Hepatocyte (in vitro differentiated cells): ENCODE measurements at places on chromosomes 2 and 18. TPM values are rescaled to one million over a fixed set of nuclear protein-coding genes. Genes with fewer than 3 reads are reported as not detected.

DNA sequence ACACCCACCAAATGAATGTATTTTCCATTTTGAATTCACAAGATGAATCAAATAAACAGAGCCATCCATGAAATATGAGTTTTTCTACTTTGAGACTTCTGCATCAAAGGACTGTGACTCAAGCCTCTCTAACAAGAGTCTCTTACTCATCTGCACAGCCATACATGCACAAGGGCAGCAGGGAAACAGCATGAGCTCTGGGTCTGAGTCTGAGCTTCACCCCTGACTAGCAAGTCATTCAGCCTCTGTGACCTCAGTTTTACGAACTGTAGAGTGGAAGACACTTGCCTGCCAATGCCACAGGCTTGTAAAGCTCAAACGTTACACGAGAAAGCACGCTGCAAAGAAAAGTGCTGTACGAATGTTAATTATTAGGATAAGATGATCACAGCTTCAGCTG is 42.9 kb downstream of the MREG start:
- no peak for DNase-seq

Gene MAPK4
- total RNA-seq = 2.4 TPM in 2 replicates

- DNase-seq = peak; percentile 89
Measured at GRCh38 chr2:15939854-15940660, at the start of gene MYCN. MYCN (plus strand) TSS chr2:15940550; CDS start chr2:15942065, 1,515 bp downstream.

DNA sequence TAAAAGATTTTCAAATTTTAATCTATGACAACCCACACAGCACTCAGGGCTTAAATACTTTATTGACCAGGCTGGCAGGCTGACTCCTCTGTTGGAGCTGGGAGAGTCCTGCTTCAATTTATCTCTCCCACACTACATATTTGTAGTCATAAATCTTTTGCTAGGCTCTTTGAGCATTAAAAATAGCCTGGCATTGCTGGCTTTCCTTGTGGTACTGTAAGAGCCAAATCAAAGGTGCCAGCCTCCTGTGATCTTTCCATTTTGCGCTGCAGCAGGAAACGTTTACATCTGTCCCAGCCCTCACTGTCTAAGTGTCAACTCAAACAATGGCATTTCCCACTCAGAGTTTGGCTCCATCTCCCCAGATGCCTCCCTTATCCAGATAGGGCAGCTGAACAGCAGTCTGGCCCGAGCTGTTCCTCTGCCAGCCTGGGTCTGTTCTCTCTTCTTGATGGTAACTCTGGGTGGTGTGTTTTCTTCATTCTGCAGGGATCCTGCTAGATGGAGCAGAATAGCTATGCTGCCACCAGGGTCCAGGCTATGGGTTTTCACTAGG is 62.1 kb downstream of the LRRTM1 start:
- no peak for DNase-seq

Gene ATP8B1
- total RNA-seq = 36.5 and 38.4 TPM in 2 replicates

Gene CCDC85A
- total RNA-seq = 2.5 and 3.0 TPM in 2 replicates

Gene CD207
- total RNA-seq = not detected in 2 replicates

GRCh38 chr2:20781656-20782265 is 41.1 kb downstream of the LDAH start:
- DNase-seq = peak; percentile 28

DNA sequence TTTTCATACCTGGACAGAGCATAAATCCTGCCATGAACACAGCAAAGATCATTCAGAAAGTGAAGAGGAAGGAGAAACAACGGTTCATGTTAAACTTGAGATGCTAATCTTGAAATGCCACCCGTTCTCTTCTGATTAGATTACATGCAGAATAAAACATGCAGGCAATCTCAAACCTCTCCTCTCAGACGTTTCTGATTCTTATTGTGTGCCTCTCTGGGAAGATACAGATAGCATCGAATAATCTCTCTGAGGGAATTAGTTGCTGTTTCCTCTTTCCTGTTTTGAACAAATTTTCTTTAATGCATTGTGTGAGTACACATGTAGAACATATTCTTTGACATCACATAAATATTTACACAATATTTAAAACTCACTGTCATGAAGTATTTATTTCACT is 313.4 kb downstream of the PRKCE start:
- DNase-seq = no peak

Gene FAP
- 44.5 and 67.8 TPM in 2 replicates for total RNA-seq

Gene RSAD2
- total RNA-seq = 1.3 and 1.6 TPM in 2 replicates

DNA sequence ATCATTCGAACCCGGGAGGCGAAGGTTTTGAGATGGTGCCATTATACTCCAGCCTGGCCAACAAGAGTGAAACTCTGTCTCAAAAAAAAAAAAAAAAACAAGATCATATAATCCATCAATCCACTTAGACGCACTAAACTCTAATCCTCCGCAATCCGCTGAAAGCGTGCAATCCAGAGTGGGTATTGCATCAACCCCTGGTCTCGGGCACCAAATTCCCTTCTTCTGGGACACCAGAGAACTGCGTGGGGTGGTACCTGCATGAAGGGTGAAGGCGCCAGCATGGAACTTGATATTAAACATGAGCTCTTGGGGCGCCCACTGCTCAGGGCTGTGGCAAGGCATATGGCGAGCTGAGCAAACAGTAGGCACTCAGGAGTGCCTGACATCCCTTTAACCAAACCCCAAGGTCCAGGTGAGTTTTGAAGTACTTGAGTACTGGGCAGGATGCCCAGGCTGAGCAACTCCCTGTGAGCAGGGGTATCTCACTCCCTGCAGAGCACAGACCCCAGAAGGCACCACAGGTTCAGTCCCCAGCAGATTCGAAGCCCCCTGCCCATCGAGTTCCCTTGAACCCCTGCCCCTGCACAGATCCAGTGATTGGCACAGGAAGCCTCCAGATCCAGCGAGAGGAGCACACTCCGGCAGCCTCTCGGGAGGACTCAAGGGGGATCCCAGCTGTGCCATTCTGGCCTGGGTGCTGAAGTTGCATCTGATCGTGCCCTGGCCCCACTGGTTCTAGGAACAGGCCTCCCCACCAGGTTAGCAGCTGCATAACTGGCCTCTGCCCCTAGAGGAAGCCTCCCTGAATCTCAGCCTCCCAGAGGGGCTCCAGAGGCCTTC is 8.0 kb downstream of the ALPI start:
- no peak for DNase-seq

Gene UGT1A6
- 3.4 and 3.6 TPM in 2 replicates for total RNA-seq

Gene UGT1A10
- total RNA-seq = not detected in 2 replicates

Gene FBXO36
- 2.8 and 6.1 TPM in 2 replicates for total RNA-seq

DNA sequence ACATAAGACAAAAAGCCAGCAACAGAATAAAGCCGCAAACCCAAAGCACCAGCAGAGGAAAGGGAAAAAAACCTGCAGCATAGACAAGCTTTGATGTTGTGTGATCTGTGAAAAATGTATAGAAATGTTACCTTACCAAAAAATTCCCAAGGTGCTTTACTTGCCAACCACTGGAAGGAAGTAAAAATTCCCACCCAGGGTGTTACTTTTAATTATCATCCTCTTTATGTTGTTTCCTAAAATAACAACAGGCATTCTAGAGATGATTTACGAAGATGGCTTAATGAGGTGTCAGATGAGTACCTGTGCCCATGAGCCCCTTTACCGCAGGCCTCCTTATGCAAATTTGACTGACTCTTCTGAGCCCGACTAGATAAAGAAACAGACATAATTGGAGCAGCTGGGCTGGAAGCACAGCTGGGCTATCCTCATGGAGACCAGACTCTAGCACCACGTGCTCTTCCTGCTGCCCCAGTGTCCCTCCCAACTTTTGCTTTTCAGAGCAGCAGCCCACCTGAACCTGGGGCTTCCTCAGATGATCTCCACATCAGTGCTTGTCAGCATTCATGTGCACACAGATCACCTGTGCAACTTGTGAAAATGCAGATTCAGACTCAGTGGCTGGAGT is 41.5 kb downstream of the SRSF7 start:
- DNase-seq = no peak

DNA sequence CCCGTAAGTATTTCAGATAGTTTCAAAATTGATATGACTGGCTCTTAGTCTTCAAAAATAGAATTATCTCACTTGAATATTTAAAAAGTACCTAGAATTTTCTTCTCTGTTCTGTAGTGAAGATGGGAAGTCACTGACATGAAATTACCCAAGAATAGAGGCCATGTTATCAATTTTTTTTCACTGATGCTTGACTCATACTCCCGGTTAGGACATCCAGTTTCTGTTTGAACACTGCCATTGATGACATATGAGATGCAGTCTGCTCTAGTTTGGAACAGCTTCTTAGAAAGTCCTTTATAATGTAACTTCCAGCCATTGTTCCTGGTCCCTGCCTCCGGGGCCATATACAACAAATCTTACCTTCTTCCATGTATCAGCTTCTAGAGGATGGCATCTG is 26.0 kb downstream of the MAP3K20 start:
- no peak for DNase-seq
